ENCODE measurements at places on chromosomes 4 and X.

DNA sequence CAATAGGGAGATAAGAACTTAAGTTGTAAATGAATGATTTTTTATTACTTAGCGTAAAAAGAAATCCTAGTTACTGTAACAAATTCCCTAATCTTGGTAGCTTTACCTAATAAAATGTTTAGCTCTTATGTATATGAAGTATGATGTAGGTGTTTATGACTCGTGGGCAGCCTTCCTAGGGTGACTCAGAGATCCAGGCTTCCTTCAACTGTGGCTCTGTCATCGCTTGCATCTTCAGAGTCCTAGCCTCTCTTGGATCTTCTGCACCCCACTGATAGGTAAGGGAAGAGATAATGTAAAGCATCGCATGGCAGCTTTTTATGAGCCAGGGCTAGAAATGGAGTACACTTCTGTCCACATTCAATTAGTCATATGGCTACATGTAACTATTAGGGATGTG is 165.6 kb upstream of the GLRA2 start:
- DNase-seq: no peak

DNA sequence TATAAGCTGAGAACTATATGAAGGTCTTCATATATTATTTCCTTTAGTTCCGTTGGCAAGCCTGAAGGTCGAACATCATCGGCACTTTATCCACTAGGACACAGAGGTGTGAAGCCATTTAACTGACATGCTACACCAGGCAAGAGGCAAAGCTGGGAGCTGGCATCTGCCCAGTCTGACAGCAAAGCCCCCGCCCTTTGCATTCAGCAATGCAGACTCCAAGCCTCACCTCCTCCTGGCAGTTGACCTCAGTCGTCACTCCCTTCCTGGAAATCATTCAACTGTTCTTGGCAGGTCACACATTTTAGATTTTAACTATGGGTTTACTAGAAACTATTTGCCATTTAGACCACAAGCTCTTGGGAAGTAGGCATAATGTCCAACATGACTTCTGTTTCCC is 135.8 kb upstream of the FRG1 start:
- DNase-seq: no peak

- DNase-seq: no peak
Measured at GRCh38 chr4:47788126-47788525, 49.7 kb downstream of the CORIN start.

DNA sequence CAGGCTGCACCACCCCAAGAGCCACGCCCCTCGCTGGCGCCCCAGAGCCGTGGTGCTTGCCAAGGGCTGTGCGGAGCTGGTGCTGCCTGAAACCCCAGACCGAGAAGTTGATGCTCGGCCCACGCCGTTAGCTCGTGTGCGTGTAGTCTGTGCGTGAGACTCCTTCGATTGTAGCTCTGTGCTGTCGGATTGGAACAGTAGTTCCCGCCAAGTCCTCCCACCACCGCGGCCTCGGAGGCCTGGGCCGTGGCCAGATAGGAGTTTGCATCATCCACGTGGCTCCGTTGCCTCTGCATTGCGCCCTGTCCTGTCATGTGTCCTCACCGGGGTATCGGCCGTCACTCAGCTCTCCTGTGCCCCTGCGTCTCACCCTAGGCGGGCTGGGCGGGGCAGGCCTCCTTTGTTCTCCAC is 24.2 kb downstream of the TNIP2 start:
- no peak for DNase-seq

GRCh38 chr4:7679406-7680040 is 244.8 kb upstream of the PSAPL1 start:
- no peak for DNase-seq

GRCh38 chr4:133130171-133130570 is 18.9 kb upstream of the PCDH10 start:
- no peak for DNase-seq

DNA sequence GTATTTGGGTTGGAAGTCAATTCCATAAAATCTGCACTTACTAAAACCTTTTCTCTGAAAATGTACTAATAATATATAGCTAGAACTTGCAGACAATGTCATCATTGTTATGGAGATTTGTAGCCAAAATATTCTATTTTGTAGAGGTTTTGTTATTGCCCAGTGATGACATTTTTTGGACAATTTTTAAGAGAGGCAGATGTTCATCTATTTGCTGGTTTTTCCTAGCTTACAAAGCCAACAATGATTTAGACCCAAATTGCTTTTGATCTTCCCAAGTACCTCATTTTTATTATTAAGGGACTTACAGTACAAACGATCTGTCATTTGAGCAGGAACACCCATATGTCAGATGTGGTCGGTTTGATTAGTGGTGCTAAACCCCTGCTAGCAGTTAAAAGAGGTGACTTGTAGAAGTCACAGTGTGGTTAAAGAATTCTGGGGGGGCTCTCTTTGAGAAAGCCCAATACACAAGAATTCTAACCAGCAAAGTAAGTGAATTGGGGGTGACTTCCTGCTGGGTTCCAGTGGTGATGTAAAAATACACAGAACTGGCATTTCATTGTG is 136.2 kb downstream of the KIT start:
- no peak for DNase-seq

- no peak for DNase-seq
Measured at GRCh38 chr4:26467724-26468123, 22.6 kb downstream of the CCKAR start.
